ENCODE measurements at places on chromosomes 2 and 18.

- DNase-seq = no peak
Measured at GRCh38 chr2:241041589-241042158, 43.3 kb downstream of the SNED1 start.

DNA sequence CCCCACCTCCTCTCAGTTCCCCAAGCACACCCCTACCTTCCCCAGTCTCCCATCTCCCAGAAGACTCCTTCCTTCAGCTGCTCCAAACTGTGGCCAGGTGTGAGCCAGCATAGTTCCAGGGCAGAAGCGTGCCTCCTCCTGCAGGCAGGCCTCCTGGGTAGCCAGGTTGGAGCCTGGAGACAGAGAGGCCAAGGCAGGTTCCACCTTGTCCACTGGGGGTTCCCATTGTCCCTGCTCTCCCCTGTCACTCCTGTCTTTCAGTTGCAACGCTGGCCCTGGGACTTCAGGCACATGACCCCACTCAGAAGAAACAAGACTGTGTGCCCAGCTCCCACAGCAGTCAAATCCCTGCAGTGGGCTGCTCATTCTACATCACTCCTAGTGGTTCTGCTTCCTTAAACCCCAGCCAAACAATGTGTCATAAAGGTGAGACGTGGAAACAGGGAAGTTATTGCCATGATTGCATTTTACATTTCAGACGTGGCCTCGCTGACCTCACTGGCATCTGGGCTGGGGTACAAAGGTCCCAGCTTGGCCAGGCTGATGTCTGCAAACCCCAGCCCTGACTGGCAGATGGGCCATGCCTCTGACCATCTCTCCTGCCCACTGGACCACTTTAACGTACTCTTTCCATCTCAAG, 96.5 kb upstream of the BOD1L2 start:
- DNase-seq = no peak

DNA sequence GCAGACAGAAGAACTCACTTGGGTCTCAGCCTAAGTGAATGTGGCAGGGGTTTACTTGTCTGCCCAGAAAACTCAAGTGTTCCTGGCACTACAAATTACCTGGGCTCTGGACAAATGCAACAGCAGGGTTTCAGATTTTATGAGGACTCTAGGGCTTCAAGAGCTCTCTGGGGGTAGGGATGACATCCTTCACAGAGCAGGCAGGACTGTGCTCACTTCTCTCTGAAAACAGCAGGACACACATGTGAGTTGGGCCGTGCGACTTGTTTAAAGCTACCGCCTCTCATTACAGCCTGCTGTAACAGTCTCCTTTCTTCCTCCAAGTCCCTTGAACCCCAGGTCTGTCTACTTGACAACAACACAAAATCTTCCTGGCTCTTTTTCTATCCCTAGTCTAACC, 212.6 kb downstream of the EN1 start:
- DNase-seq = no peak

DNA sequence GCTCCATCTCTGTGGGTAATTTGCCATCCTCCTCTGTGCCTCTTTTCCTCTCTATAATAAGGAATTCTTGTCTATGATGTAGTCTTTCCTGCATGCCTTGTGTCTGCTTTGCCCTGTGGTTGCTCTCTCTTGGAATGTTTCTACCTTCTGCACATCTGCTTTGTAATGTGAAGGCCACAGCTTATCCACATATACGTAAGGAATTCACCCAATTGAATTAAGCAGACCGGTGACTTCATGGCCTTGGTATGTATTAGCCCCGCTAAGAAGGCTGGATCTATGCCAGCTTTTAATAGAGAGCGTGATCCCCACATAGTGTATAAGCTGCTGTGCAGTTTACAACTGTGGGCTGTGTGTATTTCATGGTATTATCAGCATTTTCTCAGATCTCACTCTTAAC, 274.7 kb downstream of the RNF144A start:
- no peak for DNase-seq

DNA sequence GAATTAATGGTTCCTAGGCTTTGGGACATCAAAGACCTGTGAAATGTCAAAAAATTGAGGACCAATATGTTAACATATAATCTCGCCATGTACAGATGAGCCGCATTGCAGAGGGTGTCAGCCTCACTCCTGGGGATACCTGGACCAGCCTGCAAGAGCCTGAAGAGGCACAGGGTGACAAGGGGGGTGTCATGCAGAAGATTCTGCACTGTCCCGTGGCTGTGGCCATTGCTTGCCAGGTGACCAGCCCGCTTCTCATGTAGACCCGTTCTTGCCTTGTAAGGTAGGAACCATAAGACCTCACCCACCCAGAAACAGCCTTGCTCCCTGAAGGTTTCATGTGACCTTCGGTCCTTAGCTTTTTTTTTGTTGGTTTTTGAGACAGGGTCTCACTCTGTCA, 37.5 kb downstream of the TMEM37 start:
- DNase-seq = no peak

DNA sequence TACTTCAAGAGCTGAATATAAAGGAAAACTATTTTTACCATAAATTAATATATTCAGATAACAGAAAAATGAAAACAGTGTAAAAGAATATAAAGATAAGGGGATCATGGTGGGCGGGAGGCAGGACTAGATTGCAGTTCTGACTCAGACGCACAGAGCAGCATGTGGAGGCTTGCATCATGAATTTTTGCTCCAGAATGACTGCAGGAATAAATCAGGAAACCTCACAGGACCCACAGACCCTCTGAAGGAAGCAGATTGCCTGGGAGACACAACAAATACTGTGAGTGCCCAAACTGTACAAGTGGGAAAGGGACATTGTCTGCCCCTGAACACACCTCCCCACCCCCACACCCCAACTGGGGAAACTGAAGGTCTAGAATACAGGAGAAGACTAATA, 19.2 kb upstream of the SIGLEC15 start:
- no peak for DNase-seq

GRCh38 chr18:52570975-52571374, 231.0 kb downstream of the DCC start:
- DNase-seq = no peak

DNA sequence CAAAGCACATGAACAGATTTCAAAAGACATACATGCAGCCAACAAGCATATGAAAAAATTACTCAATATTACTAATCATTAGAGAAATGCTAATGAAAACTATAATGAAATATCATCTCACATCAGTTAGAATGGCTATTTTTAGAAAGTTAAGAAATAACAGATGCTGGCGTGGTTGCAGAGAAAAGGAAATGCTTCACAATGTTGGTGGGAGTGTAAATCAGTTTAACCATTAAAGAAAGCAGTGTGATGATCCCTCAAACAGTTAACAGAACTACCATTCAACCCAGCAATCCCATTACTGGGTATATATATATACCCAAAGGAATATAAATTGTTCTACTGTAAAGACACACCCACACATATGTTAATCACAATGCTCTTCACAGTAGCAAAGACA, 117.7 kb upstream of the SETBP1 start:
- DNase-seq = no peak

DNA sequence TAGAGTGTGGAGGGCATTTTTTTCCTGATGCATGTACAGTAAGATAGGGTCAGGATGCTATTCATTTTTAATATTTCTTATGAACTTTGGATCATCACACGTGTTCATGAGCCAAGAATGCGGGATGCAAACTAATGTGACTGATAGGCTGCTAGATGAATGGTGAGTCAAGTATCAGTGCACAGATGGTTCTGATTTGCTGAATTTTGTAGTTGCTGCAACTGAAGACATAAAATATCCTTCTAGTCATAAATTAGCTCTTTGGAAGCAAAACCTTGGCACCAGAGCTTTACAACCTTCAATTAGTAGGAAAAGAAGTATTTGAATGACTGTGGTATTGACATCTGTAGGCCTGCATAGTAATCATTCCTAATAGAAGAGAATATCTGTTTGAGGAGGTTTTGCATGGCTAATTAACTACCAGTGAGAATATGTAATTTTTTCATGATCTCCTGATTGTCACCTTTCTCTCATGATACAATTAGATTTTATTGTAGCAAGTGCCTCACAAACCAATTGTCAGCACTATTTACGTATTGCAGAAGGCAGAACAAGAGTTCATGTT, 94.0 kb downstream of the VRK2 start:
- DNase-seq = no peak

- DNase-seq = no peak
Measured at GRCh38 chr2:240573516-240574385, 5.5 kb downstream of the RNPEPL1 start.

- no peak for DNase-seq
Measured at GRCh38 chr2:112944971-112945370, 32.8 kb upstream of the IL36G start.

GRCh38 chr2:101518578-101519492, 43.9 kb upstream of the RFX8 start:
- no peak for DNase-seq

DNA sequence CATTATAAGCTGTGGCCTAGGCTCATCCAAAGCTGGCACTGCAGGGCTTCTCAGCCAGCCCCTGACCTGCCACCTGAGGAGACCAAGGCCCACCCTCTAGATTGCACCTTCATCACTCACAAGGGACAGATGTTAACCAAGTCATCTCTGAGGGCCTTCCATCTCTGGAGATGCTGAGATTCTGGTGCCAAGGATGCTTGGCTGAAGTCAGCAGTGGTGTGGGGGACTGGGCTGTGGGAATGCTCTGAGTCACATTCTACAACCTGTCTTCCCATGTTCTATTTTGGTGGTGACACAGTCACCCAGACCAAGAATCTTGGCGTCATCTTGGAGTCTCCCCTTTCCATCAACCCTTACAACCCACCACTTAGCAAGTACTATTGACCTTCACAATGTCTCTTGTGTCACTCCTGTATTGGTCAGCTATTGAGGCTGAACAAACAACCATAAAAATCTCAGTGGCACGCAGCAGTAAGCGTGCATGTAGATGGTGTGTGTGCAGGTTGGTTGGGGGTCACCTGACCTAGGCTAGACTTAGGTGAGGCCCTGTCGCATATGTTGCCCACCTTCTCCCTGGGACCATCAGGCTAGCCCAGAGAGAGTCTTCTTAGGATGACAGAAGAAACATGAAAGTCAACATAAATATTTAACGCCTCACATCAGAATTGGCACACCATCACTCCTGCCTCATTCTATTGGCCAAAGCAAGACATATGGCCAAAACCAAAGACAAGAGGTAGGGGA, 135.0 kb downstream of the SMAD7 start:
- no peak for DNase-seq

- no peak for DNase-seq
Measured at GRCh38 chr18:22676423-22676822, 256.7 kb upstream of the RBBP8 start.

DNA sequence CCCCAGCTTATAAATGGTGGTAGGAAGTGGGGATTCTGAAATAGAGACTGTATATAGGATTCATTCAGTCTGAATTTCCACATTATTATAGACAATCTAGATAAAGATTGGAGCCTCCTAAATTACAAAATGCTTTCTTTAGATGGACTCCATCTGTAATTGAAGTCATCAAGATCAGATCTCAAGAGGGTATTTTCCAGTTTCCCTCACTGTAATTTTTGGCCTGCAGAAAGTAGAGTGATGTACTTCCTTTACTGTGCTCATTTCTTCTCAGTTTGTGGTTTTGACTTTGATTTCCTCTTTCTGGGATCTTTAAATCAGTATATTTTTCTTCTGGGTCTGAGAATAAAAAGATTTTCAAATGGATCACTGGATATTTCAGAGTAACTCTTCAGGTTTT, 7.2 kb downstream of the BABAM2 start:
- DNase-seq = no peak

GRCh38 chr18:70621710-70622109, 332.9 kb downstream of the SOCS6 start:
- no peak for DNase-seq

- no peak for DNase-seq
Measured at GRCh38 chr2:135055182-135055786, 3.2 kb downstream of the RAB3GAP1 start.

- no peak for DNase-seq
Measured at GRCh38 chr2:226754821-226755604, 44.6 kb downstream of the IRS1 start.

DNA sequence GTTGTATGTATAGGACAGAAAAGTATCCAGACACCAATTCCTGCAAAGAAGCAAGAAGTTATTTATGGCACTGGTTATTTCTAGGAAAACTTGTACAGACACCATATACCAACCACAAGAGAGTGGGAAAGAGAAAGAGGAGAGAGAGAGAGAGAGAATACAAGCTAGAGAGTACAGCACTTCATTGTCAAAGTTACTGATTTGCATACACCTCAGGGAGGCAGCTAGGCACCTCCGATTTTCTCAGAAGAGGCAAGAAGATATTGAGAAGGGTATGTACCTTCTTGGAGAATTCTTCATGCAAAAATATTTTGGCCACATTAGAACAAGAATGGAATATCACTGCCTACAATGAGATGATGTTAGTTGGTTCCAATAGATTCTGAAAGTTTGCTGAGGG, 333.9 kb upstream of the PIK3C3 start:
- DNase-seq = no peak

GRCh38 chr2:228048838-228049490, 132.5 kb downstream of the SPHKAP start:
- DNase-seq = no peak
